ENCODE measurements at places on chromosomes 11 and 22.

- ATAC-seq: no peak
Measured at GRCh38 chr11:70882716-70883085, 369.7 kb downstream of the SHANK2 start.

GRCh38 chr11:110362971-110363509 lies 66.6 kb upstream of the RDX start:
- no peak for ATAC-seq

DNA sequence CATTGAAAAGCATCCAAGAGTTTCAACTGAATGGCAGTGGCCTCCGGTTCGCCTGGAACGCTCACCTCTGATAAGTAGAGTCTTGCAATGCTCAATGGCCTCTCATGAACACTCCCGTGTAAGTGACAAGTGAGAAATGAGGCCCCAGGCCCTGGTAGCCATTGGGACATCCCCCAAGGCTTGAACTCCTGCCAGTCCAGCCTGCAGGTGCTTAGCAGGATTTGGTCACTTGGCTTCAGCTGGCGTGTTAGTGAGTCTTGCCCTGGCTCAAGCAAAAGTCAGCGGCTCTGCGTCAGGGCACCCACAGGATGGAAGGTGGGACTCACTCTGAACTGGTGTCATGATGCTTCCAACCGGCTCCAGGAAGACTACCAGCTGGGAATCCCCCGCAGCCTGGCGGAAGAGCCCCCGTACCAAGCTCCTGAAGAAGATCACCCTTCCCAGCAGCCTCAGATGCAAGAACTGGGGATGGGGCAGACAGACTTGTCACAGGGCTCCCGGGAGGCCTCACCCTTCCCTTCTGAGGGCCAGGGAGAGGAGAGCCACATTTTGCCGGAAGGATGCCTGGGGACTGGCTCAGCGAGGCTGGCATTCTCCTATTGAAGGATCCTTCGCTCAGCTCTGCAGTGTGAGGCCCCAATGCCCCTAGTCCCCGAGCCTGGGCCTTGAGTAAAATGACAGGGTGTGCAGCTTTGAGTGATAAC lies 19.3 kb downstream of the MB start:
- no peak for ATAC-seq

GRCh38 chr11:106395716-106396349 lies 318.4 kb downstream of the AASDHPPT start:
- ATAC-seq: no peak

- no peak for ATAC-seq
Measured at GRCh38 chr11:107777110-107777509, 65.3 kb upstream of the SLN start.

DNA sequence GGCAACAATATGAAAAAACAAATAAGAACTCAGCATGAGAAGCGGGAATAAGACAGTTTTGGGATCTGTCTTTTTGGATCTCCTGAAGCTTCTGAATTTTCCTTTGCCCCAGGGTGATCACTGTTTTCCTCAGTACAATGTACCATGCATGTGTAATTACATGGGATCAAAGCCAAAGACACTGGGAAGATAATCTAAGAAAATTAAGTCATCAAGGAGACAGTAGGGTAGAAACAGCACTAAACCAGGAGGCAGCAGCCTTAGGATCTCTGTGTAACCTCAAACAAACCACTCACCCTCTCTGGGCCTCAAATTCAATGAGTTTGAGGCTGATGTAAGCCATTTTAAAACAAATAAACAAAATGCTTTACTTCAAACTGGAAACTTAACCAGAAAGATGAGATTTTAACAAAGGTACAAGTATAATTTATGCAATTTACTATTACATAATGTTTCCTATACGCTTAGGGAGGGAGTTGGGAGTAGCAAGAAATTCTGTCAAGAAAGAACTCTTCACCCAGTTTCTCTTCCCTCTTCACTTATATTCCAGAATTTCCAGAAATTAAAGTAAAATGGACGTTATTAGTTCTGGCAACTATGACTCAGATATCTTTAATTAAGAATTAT lies 77.0 kb downstream of the RAB30 start:
- ATAC-seq: no peak

DNA sequence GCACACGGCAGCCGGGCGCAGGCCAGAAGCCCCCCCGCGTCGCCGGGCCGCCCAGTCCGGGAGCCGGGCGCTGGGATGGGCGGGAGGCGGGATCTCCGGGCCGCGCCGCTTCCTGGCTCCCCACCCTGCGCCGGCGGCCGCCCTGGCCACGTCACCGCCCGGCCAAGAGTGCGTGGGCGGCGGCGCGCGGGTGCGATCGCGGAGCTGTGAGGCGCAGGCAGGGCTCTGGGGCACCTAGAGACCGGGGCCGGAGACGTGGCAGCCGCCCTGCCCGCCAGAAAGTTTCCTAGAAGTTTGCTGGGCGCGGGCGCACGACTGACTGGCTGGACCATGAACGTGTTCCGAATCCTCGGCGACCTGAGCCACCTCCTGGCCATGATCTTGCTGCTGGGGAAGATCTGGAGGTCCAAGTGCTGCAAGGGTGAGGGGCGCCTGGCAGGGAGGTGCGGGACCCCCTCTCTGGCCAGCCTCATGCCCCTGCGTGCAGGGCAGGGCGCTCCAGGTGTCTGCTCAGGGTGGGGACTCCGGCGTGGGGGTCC lies at the start of gene KDELR3:
TSS of gene KDELR3 (plus strand) at position 193 of the 539 bp plus-strand sequence. CDS start at position 331, 138 bp downstream.
- peak; percentile 88 for ATAC-seq

- ATAC-seq: no peak
Measured at GRCh38 chr11:73851046-73851764, 25.4 kb downstream of the COA4 start.

- no peak for ATAC-seq
Measured at GRCh38 chr11:66866511-66866986, 9.7 kb downstream of the LRFN4 start.

DNA sequence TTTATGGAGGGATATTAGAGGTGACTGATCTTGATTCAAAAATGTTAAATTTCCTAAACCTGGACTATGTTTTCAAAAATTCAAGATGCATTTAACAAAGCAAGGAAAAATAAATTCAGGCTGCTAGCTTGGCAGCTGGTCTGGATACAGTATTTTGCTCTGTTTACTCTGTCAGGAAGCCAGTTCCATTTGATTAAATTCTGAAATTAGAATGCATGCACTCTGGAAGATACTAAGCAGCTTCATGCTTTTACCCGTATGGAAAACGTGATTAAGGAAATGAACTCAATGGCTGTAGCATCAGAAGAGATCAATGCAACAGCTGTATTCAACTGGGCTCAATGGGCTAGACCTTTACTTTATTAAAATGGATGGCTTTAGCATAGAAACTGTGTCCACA lies 14.2 kb downstream of the C11orf71 start:
- no peak for ATAC-seq
